ENCODE measurements at places on chromosomes 16 and 17.

DNA sequence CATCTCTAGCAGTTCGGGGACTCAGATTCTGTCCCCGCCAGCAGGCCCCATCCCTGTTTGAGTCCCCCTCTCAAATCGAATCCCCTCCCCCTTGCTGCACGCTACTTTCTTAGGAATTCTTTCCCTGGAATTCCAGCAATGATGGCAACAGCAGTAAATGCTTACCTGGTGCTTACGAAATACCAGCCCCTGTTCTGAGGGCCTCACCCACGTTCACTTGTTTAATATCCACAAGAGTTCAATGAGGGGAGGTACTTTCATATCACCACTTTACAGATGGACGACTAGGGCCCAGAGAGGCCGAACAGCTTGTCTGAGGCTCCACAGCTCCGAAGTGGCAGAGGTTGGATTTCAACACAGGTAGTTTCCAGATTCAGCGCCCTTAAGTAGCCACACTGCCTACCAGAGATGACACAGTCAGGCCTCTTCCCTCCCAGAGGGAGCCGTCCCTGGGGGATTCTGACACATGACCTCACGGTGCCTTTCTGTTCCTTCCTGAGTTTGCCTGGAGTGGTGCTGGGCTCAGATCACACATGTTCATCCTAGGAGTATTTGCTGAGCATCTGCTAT, 120.7 kb upstream of the GSE1 start:
- DNase-seq, result no peak

- no peak for DNase-seq
These were observed 139.6 kb upstream of the NOL11 start for GRCh38 chr17:67578142-67578457.

- no peak for DNase-seq
These were observed 147.3 kb downstream of the AATF start for GRCh38 chr17:37096071-37096470.

GRCh38 chr17:77706938-77707337, 251.6 kb upstream of the TNRC6C start:
- no peak for DNase-seq

DNA sequence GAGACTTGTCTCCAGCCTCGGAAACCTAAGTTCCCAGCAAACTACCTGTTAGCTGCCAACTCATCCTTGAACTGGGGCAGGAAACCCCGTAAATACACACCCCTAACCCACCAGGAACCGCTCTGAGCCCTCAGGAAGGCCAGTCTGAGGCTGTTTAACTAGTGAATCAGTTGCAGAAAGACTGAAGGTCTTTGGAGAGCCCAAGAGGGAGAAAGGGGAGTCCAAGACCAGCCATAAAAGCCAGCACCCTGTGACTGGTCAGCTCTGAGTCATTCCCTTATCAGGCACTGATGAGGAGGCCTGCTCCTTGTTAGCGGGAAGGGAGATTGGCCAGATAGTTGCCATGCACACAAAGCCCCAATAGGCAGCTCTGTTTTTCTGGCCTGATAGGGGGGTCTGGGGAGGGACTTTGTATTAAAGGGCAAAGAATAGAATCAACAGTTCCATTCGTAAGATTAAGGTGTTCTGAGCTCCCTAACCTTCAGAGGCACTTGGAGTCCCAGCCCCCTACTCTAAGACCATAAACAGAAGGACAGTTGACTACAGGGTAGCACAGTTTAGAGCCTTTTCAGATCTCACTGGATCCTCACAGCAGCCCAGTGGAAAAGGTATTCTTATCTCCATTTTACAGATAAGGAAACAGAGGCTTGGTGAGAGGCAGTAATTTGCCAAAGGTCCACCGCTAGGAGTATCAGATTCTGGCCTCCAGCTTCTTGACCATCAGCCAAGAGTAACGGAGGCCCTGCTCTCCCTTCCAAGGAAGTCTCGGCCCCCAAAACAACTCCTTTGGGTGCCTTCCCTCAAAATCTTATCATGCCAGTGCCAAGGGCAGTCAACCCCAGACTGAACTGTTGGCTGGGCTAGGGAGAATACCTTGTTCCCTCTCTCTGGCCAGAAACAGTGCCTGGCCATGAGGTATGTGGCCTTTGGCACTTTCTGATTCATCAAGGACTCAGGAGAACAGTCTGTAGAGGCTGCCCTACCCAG, 2.2 kb upstream of the KRT19 start:
- no peak for DNase-seq

GRCh38 chr17:34930283-34930682, 31.0 kb downstream of the CCT6B start:
- DNase-seq, result no peak
